WTC11 (cell line): ENCODE measurements at places on chromosomes 5 and 9.

- DNase-seq = no peak
Measured at GRCh38 chr5:150778088-150778516, 455 bp upstream of the SMIM3 start.

- no peak for DNase-seq
Measured at GRCh38 chr5:107486489-107486888, 184.2 kb downstream of the EFNA5 start.

DNA sequence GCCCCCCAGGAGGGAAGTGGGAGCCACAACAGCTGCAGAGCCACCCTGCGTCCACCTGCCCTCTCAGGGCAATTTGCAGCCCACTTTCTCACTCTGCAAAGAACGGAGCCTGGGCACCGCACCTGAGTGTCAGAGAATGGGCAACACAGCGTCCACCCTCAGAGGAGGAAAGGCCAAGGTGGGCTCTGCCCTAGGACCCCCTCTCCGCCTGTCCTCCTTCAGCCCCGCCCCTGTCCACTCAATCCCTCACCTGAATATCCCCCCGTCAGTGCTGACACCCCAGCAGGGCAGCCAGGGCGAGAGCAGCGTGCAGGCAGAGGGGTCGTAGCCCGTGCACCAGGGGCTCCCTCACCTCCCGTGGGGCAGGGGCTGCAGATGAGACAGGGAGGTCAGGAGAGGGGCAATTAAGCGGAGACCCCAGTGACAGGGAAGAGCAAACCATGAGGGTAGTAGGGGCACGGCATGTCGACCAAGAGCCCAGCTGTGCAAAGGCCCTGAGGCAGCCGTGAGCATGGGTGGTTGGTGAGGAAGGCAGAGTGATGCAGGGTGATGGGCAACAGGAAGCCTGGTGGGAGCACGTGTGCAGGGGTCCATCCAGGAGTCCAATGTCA, 140.3 kb downstream of the OLFM1 start:
- DNase-seq = peak; percentile 3

DNA sequence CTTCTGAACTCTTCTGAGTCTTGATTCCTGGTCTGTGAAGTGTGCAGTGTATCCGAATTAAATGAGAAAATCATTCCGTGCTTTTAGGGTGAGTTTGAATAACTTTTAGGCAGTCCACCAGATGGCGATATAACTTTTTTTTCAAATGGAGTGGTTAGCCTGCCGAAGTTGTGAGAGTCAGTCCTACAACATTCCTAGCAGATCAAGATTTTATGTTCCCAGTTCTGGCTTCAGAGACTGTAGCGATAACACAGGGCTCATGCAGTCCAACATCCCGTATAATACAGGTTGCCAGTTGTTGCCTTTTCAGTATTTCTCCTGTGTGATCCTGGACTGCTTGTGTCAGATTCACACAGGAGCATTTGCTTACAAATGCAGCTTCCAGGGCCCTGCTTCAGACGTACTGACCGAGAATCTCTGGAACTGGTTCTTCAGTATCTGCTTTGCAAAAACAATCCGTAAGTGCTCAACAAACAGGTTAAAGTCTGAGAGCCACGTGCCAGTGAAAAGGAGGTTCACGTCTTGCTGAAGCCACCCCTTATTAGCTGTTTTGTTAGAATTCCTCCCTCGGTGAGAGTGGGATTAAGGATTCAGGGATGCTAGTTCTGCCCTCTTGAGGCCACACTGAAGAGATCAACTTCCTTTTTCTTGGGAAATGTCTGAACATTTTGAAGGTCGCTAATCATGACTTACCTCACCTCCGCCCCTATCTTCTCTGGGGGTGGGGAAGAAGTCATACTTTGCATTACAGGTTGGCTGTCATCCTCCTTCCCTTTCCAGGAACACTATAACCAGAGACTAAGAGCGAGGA, 22.8 kb downstream of the SMIM3 start:
- no peak for DNase-seq

DNA sequence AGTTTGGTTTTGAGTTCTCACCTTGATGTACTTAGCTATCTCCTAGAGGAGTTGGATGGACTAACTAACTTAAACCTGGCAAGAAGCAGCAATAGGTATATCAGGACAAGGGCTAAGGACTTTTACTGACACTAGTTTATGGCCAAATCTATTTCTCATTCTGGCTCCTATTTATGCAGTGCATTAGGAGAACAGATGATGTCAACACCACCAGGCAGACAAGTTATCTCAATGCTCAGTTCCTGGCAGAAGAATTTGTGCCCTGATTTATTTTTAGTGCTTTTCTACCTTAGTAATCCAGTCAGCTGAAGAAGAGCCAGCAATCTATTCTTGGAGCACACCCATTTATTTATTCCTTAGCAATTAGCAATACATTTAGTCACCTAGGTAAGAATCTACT, 30.7 kb upstream of the MYOT start:
- DNase-seq = no peak

DNA sequence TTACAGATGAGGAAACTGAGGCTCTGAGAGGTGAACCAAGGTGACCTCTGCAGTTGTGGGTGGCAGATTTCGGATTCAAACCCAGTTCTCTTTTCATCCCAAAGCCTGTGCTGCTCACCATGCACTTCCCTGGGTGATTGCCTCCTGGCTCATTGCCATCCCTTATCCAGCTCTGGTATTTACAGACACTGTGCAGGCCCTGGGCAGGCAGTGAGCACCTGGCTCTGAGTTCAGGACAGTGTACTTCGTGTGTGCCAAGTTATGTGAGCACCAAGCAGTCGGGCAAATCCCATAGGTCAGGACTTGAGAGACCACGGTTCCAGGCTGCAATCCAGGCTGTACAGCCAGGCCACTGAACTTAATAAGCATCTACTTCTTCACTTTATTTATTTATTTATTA, 1.4 kb downstream of the LRSAM1 start:
- no peak for DNase-seq

- peak; percentile 45 for DNase-seq
Measured at GRCh38 chr5:79702606-79703380, 13.2 kb downstream of the CMYA5 start.

DNA sequence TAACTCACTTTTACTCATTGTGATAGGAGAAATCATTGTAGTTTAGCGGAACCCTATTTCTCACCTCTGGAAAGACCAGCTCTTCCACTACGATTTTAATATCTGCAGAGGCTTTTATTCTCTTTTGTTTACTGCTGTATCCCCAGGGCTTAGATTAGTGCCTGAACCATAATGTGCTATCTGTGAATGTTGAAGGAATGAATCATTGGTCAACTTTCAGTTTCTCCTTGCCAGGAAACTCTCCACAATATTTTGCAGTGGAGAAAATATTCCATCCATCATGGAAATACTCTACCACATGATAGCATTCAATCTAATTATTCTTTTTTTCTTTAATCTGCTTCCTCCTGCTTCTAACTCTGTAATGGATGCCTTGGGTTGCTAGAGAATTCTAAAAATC, 263.5 kb upstream of the PTPRD start:
- DNase-seq = no peak

DNA sequence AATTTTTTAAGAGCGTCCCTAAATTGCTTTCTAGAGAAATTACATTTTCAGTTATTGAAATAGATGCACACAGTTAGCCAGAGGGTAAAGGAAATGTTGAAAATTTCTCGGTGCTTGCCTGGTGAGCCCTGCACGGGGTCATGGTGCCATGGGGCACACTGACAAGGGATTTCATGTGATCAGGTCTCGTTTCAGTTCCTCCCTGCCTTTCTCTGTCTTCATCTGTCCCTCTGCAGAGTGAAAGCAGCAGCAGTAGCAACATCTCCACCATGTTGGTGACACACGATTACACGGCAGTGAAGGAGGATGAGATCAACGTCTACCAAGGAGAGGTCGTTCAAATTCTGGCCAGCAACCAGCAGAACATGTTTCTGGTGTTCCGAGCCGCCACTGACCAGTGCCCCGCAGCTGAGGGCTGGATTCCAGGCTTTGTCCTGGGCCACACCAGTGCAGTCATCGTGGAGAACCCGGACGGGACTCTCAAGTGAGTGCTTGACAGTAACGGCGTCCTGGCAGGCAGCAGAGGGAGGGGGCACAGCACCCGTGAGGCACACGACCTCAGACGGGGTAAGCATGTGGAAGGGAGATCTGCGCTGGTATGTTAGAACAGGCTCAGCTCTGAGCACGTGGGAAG, 89.1 kb upstream of the OTULINL start:
- no peak for DNase-seq

- DNase-seq = peak; percentile 45
Measured at GRCh38 chr5:126544087-126544740, 50.8 kb downstream of the ALDH7A1 start.

GRCh38 chr5:5560016-5560415, 137.5 kb downstream of the ICE1 start:
- no peak for DNase-seq

GRCh38 chr5:149550268-149550583, 1.0 kb downstream of the CSNK1A1 start:
- no peak for DNase-seq

DNA sequence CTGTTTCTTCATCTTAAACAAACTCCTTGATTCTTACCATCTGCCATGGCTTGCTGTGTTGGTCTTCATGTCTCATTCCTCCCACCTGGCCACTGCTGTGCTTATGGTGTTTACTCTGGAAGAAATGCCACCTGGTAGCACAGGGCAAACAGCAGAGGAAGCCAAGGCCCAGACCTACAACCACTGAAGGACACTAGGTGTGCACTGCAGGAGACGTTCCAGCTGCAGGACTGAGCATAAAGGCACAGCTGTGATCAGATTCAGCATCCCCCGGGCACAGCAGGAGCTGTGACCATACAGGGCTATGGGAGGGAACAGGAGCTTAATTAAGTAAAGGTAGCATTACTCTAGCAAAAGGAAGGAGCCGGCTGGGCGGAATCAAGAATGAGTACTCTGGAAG, 12.6 kb upstream of the GNAQ start:
- DNase-seq = no peak

- no peak for DNase-seq
Measured at GRCh38 chr5:83385812-83386211, 85.7 kb upstream of the VCAN start.

DNA sequence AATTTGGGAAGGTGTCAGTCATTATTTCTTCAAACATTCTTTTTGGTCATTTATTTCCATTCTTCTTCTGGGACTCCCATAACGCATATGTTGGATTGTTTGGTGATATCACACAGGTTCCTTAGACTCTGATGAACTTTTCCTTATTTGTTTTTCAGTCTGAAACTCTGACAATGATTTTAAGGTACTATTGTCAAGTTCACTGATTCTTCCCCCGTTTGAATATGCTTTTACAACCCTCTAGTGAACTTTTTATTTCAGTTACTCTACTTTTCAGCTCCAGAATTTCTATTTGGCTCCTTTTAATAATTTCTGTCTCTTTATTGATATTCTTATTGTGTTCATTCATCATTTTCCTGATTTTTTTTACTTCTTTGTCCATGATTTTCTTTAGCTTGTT, 92.5 kb upstream of the RORB start:
- DNase-seq = no peak

- peak; percentile 56 for DNase-seq
Measured at GRCh38 chr5:75510836-75511434, 494 bp downstream of the CERT1 start.

GRCh38 chr5:81067406-81067805, 107.2 kb downstream of the RASGRF2 start:
- DNase-seq = no peak

DNA sequence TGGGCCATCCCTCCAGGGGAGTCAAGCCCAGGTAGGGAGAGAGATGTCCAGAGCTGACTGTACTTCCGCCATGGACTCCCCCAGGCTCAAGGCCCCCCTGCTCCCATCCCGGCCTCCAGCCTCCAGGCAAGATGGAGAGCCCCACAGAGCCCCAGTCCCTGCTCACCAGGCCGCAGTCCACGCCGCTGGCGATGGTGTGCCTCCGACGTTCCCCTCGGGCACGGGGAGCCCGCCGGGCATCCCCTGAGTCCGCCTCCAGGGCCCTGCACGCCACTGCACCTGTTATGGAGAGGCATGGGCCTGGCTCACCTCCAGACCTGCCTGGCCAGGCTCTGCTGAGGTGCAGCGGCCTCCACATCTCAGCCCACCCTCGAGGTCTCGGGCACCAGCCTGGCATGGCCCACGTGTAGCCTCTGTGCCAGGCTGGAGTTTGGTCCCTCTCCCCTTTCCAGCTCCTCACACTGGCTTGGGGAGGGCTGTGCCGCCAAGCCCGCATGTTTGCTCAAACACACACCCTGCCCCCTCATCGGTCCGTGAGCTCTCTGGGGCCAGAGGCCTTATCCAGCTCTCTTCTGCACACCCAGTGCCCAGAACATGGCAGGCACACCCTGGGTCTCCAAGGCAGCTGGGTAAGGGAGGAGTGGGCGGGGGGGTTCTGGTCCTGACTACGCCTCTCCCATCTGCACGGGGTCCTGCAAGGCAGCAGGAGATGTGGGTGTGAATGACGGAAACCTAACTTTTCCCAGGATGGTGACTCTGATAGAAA, 4.1 kb downstream of the SAPCD2 start:
- no peak for DNase-seq

DNA sequence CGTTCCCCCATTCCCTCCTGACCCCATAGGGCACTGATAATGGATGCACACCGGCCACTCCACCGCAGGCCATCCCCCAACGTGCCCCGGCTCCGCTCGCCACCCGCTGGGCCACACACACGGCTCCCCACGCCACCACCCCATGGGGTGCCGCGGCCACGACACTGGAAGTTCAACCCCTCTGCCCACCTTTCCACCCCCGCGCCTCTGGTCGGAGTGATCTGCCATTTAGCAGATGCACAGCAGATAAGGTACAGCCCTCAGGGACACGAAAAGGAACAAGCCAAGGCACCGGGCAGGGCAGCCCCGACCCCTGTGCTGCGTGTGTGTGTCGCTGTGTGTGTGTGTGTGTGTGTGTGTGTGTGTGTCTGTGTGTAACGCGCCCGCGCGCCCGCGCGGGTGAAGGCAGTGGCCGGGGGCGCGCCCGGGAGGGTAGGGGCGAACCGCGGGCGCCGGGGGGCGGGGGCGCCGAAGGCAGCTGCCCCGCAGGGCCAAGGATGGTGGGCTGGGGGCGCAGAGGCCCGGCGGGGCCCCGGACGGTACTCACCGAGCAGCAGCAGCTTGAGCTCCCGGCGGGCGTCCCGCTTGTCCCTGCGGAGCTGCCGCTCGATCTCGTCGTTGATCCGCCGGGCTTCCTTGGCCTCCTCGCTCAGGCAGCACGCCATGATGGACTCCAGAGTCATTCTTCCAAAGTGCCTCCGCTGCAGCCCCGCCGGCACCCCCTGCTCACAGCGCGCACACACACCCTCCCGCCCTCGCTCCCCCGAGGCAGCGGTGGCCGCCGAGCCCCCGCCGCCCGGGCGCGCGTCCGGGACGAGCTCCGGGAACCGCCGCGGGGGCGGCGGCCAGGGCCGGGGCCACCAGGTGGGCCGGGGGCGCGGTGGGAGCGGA, 813 bp downstream of the GNAQ start:
- DNase-seq = peak; percentile 52

DNA sequence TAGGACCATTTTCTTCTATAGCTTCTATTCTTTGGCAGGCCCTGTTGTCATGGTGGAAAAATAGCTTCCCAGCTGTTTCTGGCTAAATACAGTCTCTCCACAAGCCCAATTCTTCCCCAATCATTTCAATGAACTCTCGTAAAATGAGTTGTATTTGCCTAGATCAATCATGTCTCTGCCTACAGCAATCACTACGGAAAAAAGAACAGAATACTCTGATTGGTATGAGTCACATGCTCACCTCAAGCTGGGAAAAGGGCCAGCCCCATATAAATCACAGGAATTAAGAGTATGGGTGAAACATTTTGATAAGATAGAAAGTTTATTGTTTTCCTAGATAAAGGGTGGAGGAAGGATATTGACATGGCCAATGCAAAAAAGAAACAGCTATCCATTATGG, 711.4 kb downstream of the EFNA5 start:
- DNase-seq = no peak
